Fibroblast of lung (primary cell): ENCODE measurements at places on chromosomes 12 and 14. TPM values are rescaled to one million over a fixed set of nuclear protein-coding genes. Genes with fewer than 3 reads are reported as not detected.

DNA sequence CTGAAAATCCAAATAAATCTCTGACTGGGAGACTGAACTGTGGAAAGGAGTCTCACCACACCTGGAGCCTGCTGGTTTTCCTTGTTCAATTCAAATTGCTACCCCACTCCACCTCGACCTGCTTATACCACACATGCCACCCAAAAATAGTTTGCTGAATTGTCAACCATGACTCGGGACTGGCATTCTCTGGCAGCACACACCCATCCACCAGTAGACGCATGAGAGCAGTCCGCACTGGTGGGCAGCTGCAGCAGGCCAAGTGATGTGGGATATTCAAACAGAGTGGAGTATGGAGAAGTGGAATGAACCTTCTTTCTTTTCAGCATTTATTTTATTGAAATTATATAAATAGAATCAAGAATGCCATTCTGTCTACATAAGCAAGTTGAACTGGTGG, 38.7 kb upstream of the SYCP3 start:
- no peak for DNase-seq

GRCh38 chr14:51653079-51653774, 1.5 kb downstream of the FRMD6 start:
- peak; percentile 87 for DNase-seq

C12orf56 gene
- total RNA-seq = 0.77 and 1.5 TPM in 2 replicates

KRT71 gene
- not detected in 2 replicates for total RNA-seq

NGDN gene
- total RNA-seq = 46.9 and 51.9 TPM in 2 replicates

GRCh38 chr14:34325493-34325892, 136.5 kb downstream of the SPTSSA start:
- DNase-seq = no peak

- no peak for DNase-seq
Measured at GRCh38 chr14:50615552-50615951, 52.6 kb downstream of the SAV1 start.

PRPF39 gene
- total RNA-seq = 28.4 and 29.0 TPM in 2 replicates

DNA sequence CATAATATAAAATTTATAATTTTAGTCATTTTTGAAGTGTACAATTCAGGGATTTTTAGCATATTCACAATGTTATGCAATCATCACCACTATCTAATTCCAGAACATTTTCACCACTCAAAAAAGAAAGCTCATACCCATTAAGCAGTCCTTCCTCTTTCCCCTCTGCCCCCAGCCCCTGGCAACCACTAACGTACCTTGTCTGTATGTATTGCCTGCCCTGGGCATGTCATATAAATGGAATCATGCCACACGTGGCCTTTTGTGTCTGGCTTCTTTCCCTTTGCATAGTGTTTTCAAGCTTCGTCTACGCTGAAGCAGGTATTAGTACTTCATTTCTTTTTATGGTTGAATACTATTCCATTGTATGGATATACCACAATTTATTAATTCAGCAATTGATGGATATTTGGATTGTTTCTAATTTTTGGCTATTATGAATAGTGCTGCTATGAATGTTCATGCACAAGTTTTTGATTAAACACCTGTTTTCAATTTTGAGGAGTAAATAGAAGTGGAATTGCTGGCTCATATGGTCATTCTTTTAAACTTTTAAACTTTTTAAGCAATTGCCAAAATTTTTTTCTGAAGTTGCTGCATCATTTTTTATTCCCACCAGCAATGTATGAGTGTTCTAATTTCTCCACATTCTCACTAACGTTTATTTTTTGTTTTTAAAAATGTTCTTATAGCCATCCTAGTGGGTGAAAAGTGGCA, 1.6 kb upstream of the SSTR1 start:
- no peak for DNase-seq

DNA sequence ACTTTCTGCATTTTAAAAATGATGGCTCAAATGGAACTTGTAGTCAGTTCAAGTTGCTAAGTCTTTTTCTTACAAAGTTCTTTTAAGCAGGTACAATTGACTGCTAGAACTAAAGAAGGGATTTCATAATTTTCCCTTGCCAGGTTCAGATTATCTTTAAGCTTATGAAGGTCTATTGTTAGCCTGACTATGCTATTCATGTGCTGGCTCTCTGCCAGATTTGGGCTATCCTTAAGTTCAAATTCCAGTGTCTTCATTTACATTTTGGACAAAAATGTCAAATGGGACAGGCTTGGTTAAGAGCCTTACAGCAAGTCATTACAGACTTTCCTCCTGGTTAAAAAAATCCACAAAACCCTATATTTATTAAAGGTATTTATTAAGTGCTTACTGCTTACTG, 42.3 kb downstream of the INSM2 start:
- peak; percentile 14 for DNase-seq

DNA sequence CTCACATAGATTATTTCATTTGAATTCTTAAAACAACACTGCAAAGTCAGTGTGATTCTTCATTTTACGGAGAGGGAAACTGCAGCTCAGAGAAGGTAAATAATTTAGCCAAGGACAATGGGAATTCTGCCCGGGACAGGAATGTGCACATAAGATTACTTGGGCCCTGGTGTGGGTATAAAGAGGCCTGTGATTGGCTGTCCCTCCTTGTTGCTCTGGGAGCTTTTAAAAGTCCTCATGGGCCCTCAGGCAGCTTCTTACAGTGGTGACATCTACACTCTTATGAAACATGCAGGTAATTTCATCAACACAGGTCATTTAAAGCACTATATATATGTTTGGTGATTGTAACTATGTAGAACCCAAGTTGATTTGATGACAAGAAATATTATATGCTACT, 100.3 kb downstream of the ESR2 start:
- no peak for DNase-seq

RFLNA gene
- 0.26 TPM in 1 of 2 replicates, not detected in the other for total RNA-seq

KIF5A gene
- total RNA-seq = 0.51 and 1.3 TPM in 2 replicates

GSKIP gene
- total RNA-seq = 27.7 and 30.2 TPM in 2 replicates

ALX1 gene
- not detected in 2 replicates for total RNA-seq

- DNase-seq = peak; percentile 38
Measured at GRCh38 chr12:4701395-4702190, 18.6 kb upstream of the GALNT8 start.

MBIP gene
- total RNA-seq = 11.0 and 14.2 TPM in 2 replicates

GRCh38 chr14:30252783-30253674, 305.9 kb upstream of the G2E3 start:
- peak; percentile 61 for DNase-seq

- no peak for DNase-seq
Measured at GRCh38 chr12:97200181-97200580, 262.4 kb upstream of the RMST start.

GRCh38 chr12:91309450-91309849, 126.8 kb upstream of the DCN start:
- no peak for DNase-seq

NTF3 gene
- 1.5 and 5.9 TPM in 2 replicates for total RNA-seq

- no peak for DNase-seq
Measured at GRCh38 chr12:82866946-82867345, 180.2 kb downstream of the TMTC2 start.

- DNase-seq = peak; percentile 95
Measured at GRCh38 chr14:23071244-23071920, 14.1 kb upstream of the CDH24 start.

- DNase-seq = peak; percentile 40
Measured at GRCh38 chr12:43277651-43278540, 274.1 kb downstream of the ADAMTS20 start.

DNA sequence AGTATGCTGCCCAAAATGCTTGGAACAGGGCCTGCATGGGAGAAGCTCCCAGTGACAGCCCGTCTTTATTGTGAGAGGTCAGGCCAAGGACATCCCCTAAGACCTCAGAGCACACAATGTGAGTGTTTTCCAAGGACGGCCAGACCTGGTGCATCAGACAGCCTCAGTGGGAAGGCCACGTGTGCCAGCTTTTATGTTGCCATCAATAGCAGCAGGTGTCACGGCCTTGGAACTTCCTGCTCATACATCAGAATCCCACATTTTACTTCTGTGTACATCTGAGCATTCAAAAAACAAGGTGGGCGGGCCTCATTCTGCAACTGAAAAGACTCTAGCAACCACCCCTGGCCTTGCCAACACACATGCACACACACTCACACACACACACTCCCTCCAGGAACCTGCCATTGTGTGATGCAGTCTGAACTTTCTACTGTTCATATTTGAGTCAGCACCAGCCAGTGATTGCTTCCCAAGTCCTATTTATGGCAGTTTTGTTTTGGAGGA, 753.1 kb upstream of the TBX3 start:
- DNase-seq = no peak

GRCh38 chr12:105956662-105957457, 181.9 kb downstream of the NUAK1 start:
- no peak for DNase-seq

GRCh38 chr14:28142400-28143015, 624.1 kb upstream of the FOXG1 start:
- peak; percentile 1 for DNase-seq

GRCh38 chr12:52056801-52057637, 5.8 kb downstream of the NR4A1 start:
- peak; percentile 24 for DNase-seq

PDE3A gene
- 0.17 and 0.26 TPM in 2 replicates for total RNA-seq

DNA sequence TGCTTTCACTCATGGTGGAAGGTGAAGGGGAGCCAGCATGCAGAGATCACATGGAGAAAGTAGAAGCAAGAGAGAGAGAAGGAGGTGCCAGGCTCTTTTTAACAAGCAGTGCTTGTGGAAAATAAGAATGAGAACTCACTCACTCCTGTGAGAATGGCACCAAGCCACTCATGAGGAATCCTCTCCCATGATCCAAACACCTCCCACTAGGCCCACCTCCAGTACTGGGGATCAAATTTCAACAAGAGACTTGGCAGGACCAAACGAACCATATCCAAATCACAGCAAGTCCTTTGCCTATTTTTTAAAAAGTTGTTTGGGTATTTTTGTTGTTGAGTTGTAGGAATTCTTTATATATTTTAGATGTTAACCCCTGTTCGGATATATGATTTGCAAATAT, 245.9 kb upstream of the ARID2 start:
- DNase-seq = peak; percentile 47

- peak; percentile 65 for DNase-seq
Measured at GRCh38 chr12:18861287-18861858, 123.5 kb downstream of the CAPZA3 start.

OASL gene
- 0.51 and 1.2 TPM in 2 replicates for total RNA-seq

- DNase-seq = peak; percentile 2
Measured at GRCh38 chr12:126883697-126884096, 1383.3 kb upstream of the TMEM132C start.

KRT81 gene
- not detected in 2 replicates for total RNA-seq

GRCh38 chr12:111024205-111024801, 103.9 kb upstream of the MYL2 start:
- peak; percentile 13 for DNase-seq

GRCh38 chr14:101111620-101112290, 208.2 kb upstream of the RTL1 start:
- no peak for DNase-seq

GRCh38 chr14:34701808-34702207, 12.6 kb downstream of the CFL2 start:
- DNase-seq = no peak

- peak; percentile 23 for DNase-seq
Measured at GRCh38 chr12:14824012-14824634, 10.1 kb upstream of the SMCO3 start.

MANSC1 gene
- total RNA-seq = 1.3 and 1.8 TPM in 2 replicates

DHH gene
- under 0.01 TPM in 2 replicates for total RNA-seq
